Occipital lobe (tissue), 3 donors: ENCODE measurements at places on chromosomes 16 and 17.

- peak; percentile 16 for DNase-seq
Measured at GRCh38 chr16:25126820-25127232, 15.3 kb downstream of the LCMT1 start.

GRCh38 chr17:36885153-36885735 lies 52.0 kb upstream of the LHX1 start:
- no peak for DNase-seq

GRCh38 chr17:67413388-67413787 lies 36.3 kb downstream of the PITPNC1 start:
- no peak for DNase-seq

DNA sequence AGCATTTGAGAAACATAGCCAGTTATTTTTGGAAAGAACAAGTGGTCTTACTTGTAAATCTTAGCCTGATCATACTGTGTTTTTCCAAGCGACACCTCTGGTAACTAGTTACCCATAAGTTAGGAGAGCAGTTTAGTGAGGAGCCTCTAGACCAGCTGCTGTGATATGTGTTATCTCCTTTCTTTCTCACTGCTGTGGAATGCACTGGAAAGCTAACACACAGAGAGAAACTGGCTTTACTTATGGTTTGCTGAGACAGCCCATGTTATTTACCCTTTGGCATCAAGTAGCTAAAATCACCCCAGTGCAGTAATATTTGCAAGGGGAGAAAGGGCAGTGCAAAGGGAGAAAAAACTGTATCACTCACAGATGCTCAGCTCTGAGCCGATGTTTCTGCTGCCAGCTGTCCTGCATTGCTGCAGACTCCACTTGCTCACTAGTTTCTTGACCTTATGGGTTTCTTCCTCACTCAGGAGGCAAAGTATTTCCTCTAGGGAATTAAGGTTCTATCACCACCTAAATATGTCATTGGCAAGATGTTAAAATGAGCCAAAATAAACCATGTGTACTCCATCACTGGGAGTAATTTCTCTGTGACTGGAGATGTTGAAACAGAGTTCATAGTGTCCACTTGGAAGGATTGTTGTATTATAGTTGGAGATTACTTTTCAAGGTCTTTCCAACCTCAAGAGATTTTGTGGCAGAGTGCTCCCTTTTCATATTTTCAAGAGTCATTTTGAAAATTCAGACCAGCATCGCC lies 2.3 kb downstream of the RBFOX1 start:
- DNase-seq = no peak

DNA sequence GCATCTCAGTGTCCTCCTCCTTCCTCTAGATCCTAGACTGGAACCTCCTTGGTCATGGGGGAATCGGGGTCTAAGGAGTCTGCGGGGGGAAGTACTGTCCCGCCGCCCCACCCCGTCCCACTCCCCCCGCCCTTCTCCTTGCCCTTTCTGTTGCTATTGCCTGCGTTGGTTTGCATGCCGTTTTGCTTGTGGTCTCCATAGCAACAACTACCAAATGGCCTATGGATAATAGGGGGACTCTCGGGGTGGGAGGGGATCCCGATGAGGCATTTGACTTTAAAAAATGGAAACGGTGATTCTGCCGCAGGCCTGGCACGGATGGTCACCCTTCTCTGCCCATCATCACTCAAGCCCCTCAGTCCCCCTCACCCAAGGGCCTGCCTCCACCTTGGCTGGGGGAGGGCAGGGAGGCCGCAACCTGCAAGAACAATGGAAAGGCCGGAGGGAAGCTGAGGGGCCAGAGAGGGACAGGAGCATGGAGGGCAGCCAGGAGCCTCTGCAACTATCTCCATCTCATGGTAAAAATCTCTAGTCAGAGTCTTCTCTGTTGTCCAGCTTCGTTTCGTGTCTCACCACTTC lies 231.4 kb upstream of the TNRC6C start:
- no peak for DNase-seq

DNA sequence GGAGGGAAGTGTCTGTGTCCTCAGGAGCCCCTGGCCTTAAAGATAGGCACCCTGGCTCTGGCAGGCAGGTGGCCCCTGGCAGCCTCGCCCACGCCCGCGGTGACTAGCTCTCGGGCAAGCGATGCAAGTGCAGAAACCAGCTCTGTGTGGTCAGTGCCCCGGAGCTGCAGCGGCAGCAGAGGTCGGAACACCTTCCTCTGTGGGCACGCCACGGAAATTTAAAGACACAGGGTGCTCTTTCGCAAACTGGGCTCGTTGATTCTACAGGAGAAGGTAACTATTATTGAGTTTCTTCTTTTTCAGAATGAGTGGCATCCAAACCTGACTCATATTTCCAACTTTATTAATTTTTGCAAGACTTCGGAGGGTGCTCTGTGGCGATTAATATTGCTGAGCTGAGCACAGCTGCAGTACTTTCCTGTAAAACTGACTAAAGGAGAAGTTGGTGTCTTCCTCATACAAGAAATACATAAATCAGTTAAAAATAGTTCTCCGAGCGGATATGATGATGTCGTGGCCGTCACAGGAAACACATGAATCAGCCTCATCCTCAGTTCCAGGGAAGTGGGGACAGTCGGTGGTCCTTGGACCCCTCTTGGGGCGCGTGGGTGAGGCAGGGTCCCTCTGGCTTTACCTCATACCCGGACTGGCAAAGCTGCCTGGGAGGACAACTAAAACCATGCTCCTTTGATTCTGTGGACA lies 120.2 kb downstream of the METRNL start:
- DNase-seq = no peak

GRCh38 chr16:27483088-27483437 lies 66.7 kb downstream of the GTF3C1 start:
- DNase-seq = no peak

- DNase-seq = no peak
Measured at GRCh38 chr17:16593356-16594102, 24.5 kb upstream of the ZNF287 start.

GRCh38 chr17:78488867-78489634 lies 88.1 kb downstream of the DNAH17 start:
- DNase-seq = no peak
